ENCODE measurements at places on chromosomes 5 and 9.

- H3K27me3 ChIP-seq: no peaks in the 10 kb centered on the region
- no peaks in the 10 kb centered on the region for H3K4me1 ChIP-seq
- H3K4me3 ChIP-seq: no peak overlapping the region
- no peak overlapping the region for H3K27ac ChIP-seq
- H3K36me3 ChIP-seq: peaks cover 86% of the 10 kb centered on the region
Measured at GRCh38 chr5:95486191-95486590, 68.6 kb downstream of the SKIC3 start.

GRCh38 chr9:545480-545879 is 296.0 kb upstream of the DMRT1 start:
- peak; percentile 14 for DNase-seq
- no peak overlapping the region for H3K4me3 ChIP-seq
- H3K36me3 ChIP-seq: no peaks in the 10 kb centered on the region
- H3K27me3 ChIP-seq: no peaks in the 10 kb centered on the region
- peaks cover 3% of the 10 kb centered on the region for H3K4me1 ChIP-seq

DNA sequence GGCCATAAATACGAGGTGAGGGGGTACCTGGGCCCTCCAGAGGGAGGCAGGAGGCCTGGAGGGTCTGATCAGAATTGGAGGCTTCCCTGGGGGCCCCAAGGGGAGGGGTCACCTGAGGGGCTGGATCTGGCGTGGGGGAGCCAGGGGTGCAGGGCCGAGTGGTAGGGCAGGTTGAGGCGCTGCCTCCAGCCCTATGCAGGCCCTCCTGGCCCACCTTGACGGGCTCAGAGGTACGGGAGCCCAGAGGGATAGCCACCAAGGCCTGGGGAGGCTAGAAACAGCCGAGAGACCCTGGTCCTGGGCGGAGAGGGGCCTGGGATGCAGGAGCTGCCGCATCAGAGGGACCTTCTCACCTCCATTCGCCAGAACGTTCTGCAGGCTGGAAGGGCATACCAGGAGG is 24.3 kb downstream of the LHX3 start:
- no peaks in the 10 kb centered on the region for H3K36me3 ChIP-seq
- no peak overlapping the region for H3K27ac ChIP-seq
- no peaks in the 10 kb centered on the region for H3K4me1 ChIP-seq
- H3K4me3 ChIP-seq: no peak overlapping the region
- DNase-seq: no peak

DNA sequence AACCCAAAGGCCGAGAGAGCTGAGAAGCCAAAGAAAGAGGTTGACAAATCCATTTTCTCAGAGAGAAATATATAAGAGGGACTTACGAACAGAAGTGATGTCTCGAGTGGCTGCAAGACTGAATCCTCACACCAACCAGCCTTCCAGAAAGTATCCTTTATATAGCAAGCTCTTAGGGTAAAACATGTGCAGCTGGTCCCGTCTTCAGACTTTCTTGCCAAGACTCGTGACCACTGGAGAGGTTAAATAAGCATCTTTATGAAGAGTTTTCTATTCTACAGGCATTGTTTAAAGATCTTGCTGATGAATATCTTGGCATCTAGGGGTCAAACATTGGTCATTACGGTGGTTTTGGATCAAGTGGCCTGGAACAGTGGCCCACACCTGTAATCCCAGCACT is 16.9 kb upstream of the SLC22A4 start:
- H3K27ac ChIP-seq: no peak overlapping the region
- no peak for DNase-seq
- H3K36me3 ChIP-seq: peaks cover 5% of the 10 kb centered on the region
- no peaks in the 10 kb centered on the region for H3K27me3 ChIP-seq
- peaks cover 2% of the 10 kb centered on the region for H3K4me1 ChIP-seq
- no peak overlapping the region for H3K4me3 ChIP-seq

DNA sequence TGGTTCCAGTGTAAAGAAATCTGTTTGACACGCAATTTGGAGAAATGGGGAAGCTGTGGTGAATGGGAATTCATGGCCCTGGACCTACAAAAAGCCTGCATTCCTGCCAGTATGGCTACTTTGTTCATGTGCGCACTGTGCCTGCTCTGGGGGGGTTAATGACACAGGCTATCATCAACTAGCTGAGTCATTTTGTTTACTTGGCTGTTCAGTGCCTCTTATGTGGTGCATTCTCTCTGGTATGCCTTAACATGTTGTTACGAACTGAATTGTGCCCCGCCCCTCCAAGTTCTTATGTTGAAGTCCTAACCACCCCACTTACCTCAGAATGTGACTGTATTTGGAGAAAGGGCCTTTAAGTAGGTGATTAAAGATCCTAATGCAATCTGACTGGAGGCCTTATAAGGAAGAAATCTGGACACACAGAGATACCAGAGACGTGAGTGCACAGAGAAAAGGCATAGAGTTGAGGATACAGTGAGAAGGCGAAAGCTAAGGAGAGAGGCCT is 20.4 kb upstream of the UBAP1 start:
- H3K36me3 ChIP-seq: no peaks in the 10 kb centered on the region
- H3K27me3 ChIP-seq: no peaks in the 10 kb centered on the region
- no peak overlapping the region for H3K27ac ChIP-seq
- H3K4me3 ChIP-seq: no peak overlapping the region

DNA sequence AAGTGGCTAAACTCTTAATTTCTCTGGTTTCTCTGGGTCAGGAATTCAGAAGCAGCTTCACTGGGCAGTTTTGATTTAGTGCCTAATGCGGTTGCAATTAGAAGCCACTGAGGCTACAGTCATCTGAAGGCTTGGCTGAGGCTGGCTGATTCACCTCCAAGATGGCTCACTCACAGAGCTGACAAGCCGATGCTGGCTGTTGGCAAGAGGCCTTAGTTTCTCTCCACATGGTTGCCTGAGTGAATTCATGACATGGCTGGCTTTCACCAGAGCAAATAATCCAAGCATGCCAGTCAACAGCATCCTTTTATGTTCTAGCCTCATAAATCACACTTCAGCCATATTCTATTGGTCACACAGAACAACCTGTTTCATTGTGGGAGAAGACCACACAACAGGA is 2.8 kb upstream of the CDK7 start:
- DNase-seq: no peak
- no peaks in the 10 kb centered on the region for H3K27me3 ChIP-seq
- peaks cover 29% of the 10 kb centered on the region for H3K36me3 ChIP-seq
- H3K4me3 ChIP-seq: no peak overlapping the region
- no peak overlapping the region for H3K27ac ChIP-seq

- H3K27ac ChIP-seq: no peak overlapping the region
- no peak overlapping the region for H3K4me3 ChIP-seq
- DNase-seq: no peak
- H3K4me1 ChIP-seq: no peaks in the 10 kb centered on the region
Measured at GRCh38 chr5:178247481-178248456, 15.2 kb upstream of the PHYKPL start.

DNA sequence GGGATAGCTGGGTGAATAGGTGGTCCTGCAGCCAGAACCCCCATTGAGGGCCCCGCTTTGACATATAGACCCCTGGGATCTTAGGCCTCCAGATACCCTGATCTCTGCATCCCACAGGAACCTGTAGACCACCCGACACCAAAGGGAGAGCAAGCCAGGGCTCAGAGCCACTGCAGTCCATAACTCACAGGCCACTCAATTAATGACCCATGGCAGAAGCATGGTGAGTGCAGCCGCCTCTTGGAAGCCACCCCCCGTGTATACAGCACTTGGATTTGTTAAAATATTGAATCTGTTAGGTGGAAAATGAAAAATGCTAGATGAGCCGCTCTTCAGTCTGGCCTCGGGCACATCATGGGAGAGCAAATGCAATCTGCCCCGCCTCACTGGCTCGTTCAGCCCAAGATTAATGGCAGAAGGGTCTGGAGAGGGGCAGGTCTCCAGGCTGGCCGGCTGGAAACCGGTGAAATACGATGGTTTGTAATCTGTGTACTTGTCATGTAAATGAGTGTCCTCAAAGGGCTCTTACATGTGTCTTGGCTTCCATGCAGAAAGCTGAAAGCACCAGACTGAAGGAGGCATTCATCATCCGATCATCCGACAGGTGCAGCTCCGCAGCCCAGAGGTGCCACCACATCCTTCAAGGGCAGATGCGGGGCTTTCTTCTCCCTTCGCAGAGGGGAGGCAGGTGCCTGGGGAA is 111.3 kb downstream of the OLFM1 start:
- no peak overlapping the region for H3K27ac ChIP-seq
- no peak for DNase-seq
- no peaks in the 10 kb centered on the region for H3K36me3 ChIP-seq
- H3K27me3 ChIP-seq: no peaks in the 10 kb centered on the region

DNA sequence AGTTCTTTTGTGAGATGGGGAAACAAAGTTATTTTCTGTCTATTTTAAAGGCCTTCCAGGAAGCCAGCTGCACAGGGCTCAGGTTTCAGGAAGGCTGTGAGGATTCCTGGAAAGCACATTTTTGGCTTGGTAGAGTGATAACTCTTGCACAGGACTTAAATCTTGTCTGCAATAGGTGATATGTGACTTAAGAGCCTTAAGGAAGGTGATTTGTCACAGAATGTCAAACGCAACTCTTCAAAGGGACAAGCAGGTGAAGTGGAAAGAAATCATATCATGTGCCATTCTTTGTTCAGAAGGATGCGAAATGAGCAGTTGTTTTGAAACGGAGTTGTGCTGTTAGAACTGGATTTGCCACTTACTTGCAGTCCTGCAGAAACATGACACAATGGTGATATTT is 459.3 kb downstream of the MAT2B start:
- H3K27ac ChIP-seq: no peak overlapping the region
- no peaks in the 10 kb centered on the region for H3K27me3 ChIP-seq
- H3K4me3 ChIP-seq: no peak overlapping the region

GRCh38 chr9:19102181-19102630 is 498 bp downstream of the HAUS6 start:
- peaks cover 10% of the 10 kb centered on the region for H3K4me1 ChIP-seq
- no peaks in the 10 kb centered on the region for H3K27me3 ChIP-seq
- no peaks in the 10 kb centered on the region for H3K36me3 ChIP-seq
- DNase-seq: no peak

DNA sequence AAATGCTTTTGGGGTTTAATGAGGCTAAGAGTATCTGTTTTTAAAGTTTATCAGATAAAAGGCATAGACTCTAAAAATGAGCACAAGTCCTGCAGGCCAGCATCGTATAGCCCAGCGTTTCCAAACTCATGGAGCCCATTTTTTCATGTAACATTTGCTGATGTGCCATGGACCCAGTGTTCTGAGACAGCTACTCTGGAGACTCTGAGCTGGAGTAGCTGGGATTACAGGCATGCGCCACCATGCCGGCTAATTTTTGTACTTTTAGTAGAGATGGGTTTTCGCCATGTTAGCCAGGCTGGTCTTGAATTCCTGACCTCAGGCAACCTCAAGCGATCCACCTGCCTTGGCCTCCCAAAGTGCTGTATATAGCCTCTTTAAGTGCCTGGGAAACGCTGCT is 15.8 kb downstream of the GLRX start:
- H3K4me3 ChIP-seq: no peak overlapping the region
- no peak for DNase-seq

DNA sequence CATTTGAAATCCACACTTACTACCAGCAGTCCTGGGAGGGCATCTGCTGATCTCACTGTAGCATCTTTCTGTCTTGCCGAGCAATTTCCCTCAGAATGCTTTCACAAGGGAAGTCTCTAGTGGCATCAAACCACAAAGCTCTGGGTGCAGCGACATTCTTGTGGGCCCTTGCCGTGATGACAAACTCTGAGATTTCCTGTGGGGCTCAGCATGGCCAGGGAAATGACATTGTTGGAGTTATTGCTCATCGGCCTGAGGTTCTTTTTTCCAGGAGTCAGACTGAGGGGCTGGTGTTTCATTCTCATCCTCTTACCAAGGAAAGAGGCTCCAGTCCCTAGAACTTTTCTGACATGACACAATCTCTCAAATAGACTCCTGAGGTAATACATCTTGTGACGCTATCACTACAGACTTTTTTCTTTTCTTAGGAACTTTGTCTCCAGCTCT is 51.4 kb downstream of the PFDN1 start:
- H3K4me3 ChIP-seq: no peak overlapping the region
- H3K4me1 ChIP-seq: peaks cover 2% of the 10 kb centered on the region
- H3K27me3 ChIP-seq: no peaks in the 10 kb centered on the region
- peak; percentile 31 for DNase-seq
- peaks cover 4% of the 10 kb centered on the region for H3K36me3 ChIP-seq
- peak overlapping the region; percentile 55 for H3K27ac ChIP-seq

- no peaks in the 10 kb centered on the region for H3K36me3 ChIP-seq
- no peak for DNase-seq
- H3K4me1 ChIP-seq: no peaks in the 10 kb centered on the region
- no peak overlapping the region for H3K27ac ChIP-seq
- no peaks in the 10 kb centered on the region for H3K27me3 ChIP-seq
- H3K4me3 ChIP-seq: no peak overlapping the region
Measured at GRCh38 chr9:98495530-98495929, 213.2 kb downstream of the GABBR2 start.

- peak; percentile 42 for DNase-seq
- no peaks in the 10 kb centered on the region for H3K36me3 ChIP-seq
- H3K4me3 ChIP-seq: no peak overlapping the region
Measured at GRCh38 chr9:109816490-109816889, 36.5 kb downstream of the PALM2AKAP2 start.

GRCh38 chr5:89213573-89213972 is 330.6 kb upstream of the MEF2C start:
- H3K27me3 ChIP-seq: no peaks in the 10 kb centered on the region
- H3K4me1 ChIP-seq: no peaks in the 10 kb centered on the region
- H3K36me3 ChIP-seq: no peaks in the 10 kb centered on the region
- H3K4me3 ChIP-seq: no peak overlapping the region
